Stimulated activated CD4-positive, alpha-beta T cell treated with anti-CD3 and anti-CD28 coated beads, Interleukin-4, amount 100 ng/mL, for 24 hours (primary cell): ENCODE measurements at places on chromosomes 2 and 18.

DNA sequence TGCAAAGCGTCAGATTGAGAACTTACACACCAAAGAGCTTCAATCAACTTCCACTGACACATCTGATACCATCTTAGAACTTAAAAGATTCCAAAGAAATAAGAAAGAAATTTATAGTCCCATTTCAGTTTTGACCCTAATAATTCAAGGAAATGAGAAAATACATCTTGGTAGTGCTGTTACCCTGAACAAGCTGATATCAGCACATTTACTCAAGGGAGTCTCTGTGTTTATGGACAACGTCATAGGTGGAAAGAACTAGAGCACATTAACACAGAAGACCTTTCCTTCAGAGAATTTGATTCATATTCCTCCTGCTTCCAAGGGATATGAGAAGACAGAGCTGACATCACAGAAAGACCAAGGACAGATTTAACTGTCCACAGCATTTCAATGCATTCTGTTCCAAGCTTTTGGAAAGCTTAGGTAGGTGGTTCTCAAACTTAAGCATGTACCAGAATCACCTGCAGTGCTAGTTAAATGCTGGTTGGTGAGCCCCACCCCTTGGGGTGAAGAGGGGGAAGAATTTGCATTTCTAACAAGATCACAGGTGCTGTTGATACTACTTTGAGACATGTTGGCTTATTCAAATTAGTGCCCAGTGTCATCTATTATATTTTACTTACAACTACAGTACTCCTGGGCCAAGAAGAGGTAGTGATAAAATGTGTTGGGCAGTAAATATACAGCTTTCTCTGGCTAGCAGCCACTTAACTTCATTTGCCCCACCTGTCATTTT lies 59.8 kb downstream of the LDAH start:
- DNase-seq: no peak

GRCh38 chr2:161836664-161837063 lies 212.4 kb downstream of the SLC4A10 start:
- DNase-seq: no peak

DNA sequence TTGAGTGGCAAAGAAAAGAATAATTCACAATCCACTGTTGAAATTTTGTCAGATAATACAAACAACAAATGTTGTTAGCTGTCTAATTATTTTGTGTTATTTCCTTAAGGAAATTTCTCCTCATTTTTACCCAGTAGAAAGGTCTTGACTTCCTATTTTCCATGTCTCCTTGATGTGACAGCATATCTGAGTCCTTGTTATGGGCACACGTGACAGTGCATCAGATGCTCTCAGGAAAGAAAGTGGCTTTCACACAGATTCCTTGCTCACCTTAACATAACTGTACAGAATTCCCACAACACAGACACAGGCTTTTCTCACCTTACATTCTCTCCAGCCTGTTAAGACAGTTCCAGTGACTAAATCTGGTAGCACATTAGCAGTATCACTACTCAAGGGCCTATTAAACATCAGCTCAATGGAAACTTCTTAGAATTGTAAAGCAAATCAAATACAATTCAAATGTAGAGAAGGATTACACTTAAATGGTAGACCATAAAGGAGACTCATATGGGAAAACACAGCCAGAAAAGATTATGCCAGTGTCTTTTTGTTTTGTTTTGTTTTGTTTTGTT lies 30.2 kb upstream of the GPR55 start:
- no peak for DNase-seq

GRCh38 chr2:218031771-218032257 lies 29.0 kb upstream of the TNS1 start:
- DNase-seq: no peak

DNA sequence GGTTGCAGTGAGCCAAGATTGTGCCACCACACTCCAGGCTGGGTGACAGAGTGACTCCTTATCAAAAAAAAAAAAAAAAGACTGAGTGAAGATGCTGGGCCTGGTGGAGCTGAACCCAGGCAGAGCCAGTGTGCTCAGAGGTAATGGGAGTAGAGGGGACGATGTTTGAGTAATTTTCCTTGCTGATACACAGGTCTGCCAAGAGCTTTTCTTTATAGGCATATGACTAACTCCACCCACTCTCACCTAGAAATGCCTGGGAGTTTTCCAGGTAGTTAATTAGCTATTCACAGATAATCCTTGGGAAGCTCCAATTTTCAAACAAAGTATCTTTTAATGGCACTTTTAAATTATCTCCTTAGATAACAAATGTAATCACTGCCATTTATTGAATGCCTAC lies 33.4 kb upstream of the ACSL3 start:
- no peak for DNase-seq

DNA sequence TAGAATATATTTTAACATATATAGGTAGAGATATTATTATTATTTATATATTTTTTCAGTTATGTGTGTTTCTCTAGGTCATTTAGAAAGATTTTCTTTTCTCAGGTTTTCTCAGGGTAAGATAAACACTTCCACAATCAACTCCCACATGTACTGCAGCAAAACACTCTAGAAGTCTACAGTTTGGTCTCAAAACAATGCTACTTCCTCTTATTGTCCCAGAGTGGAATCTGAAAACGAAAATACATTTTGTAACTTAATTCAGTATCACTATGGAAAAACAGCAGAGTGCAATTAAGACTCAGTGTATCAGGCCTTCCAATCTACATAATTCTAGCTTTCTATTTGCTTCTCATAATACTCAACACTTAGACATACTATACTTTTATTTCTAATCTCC lies 190.1 kb upstream of the SLC35G4 start:
- no peak for DNase-seq

DNA sequence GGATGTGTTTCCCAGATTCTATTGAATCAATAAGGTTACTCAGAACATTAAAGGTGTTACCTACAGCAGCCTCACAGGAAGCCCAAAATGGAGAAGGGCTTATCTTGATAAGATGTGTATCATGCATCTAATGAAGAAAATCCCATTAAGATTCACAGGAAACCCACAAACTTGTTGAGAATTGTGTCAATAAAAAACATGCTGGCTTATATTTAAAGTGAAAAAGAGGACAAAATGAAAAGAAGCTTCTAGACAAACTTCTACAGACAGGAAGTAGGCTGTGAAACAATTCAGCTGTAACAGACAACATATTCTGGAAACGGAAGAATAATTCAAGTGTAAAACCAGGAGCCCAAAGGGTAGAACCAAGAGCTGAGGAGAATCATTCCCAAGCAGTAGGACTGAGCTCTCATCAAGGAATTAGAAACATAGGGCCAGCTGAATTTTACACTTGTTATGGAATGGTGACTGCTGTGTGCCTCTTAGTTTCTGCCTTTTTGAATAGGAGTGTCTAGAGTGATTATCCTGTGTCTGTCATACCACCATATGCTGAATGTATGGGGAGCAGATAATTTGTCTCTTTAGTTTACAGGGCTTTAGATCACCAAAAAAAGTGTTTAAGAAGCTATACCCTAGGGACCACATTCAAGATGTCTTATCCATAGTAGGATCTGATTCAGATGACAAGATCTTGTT lies 9.6 kb downstream of the IMMT start:
- no peak for DNase-seq

DNA sequence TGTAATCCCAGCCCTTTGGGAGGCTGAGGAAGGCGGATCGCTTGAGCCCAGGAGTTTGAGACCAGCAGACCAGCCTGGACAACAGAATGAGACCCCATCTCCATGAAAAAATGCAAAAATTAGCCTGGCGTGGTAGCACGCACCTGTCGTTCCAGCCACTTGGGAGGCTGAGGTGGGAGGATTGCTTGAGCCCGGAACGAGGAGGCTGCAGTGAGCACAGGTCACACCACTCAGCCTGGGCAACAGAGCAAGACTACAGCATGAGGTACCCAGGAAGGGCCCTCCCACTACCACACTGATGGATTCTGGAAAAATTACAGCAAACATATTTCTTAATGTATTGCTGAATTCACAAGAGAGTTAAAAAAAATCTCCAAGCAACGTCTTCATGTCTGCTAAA lies 56.3 kb upstream of the HPCAL1 start:
- no peak for DNase-seq

DNA sequence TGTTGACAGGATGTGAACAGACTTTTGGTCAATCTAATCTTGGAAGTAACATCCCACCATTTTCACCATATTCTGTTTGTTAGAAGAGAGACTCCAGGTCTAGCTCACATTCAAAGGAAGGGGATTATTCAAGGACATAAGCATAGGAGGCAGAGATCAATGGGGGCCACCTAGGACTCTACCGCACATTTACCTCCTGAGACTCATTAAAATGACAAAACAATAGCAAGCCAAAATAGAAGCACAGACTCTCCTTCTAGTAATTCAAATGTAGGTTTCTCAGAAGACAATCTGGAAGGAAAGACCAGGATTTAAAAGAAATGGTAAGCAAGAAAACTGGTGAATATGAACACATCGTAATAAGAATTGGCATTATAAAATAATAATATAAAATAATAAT lies 156.4 kb upstream of the KYNU start:
- DNase-seq: no peak

DNA sequence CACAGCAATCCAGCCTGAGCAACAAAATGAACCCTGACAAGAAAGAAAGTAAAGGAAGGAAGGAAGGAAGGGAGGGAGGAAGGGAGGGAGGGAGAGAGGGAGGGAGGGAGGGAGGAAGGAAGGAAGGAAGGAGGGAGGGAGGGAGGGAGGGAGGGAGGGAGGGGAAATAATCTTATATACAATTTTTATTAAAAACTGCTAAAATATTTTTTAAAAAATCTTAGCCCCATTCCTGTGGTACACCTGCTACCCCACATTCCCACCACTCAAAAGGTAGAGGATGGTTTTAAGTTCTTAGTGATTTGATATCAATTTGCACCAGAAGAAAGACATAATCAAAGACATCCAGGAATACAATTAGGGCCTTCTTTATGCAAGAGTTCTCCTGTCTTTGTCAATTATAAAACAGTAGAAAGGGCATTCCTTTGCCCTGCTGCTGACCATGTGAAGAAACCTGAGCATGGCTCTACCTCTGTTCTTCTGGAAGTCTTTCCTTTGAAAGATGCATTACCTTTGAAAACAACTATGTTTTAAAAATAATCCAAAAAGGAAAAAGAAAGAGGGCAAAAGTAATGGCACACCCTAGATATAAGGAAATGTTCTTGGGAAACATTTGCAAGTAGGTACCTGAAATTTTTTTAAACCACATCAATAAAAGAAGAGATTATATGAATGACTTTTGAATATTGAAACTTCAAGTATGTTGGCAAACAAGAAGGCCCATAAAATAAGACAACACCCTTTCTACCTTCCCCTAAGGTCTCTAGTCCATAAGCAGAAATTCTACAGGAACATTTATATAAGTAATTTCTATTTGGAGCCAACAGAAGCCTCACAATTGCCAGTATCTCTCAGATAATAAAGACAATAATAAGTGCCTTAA lies 33.7 kb upstream of the ACVR2A start:
- no peak for DNase-seq

GRCh38 chr2:148876595-148877402 lies 1.8 kb downstream of the KIF5C start:
- peak; percentile 56 for DNase-seq

- no peak for DNase-seq
Measured at GRCh38 chr2:38108907-38109731, 33.2 kb upstream of the CYP1B1 start.

- DNase-seq: no peak
Measured at GRCh38 chr2:121255358-121255757, 29.6 kb downstream of the TFCP2L1 start.

DNA sequence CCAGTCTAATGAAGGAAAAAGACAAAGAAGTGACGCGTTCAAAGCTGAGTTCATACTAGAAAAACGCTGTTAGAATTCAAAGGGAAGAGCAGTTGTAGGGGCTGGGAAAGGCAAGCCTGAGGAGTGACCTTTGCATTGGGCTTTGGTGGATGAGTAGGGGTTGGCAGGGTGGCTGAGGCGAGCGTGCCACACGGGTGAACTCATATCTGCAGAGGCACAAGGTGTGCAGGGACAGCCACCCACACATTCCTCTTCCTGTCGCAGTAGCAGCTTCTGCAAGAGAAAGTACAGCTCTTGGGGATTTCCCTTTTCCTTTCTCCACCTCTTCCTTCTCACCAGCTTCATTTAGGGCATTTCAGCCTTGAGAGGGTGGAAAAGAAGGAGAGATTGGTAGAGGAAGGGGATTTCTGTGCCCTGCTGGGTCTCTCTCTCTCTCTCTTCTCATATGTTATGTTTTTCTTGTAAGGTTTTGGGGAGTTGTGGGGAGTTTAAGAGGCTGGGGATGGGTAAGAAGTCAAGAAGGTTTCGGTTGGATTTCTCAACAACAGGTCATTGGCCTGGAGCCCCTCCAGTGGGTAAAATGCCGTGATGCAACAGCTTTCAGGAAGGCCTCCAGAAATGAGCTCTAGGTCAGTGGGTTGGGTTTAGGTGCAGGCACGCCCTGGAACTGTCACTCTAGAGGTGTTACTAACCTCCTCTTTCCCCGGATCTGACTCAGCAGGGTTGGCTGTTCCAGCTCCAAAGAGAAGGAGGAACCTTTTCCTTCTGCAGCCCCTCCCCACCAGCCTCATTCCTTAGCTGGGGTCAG lies 40.1 kb downstream of the ODC1 start:
- DNase-seq: peak; percentile 74

DNA sequence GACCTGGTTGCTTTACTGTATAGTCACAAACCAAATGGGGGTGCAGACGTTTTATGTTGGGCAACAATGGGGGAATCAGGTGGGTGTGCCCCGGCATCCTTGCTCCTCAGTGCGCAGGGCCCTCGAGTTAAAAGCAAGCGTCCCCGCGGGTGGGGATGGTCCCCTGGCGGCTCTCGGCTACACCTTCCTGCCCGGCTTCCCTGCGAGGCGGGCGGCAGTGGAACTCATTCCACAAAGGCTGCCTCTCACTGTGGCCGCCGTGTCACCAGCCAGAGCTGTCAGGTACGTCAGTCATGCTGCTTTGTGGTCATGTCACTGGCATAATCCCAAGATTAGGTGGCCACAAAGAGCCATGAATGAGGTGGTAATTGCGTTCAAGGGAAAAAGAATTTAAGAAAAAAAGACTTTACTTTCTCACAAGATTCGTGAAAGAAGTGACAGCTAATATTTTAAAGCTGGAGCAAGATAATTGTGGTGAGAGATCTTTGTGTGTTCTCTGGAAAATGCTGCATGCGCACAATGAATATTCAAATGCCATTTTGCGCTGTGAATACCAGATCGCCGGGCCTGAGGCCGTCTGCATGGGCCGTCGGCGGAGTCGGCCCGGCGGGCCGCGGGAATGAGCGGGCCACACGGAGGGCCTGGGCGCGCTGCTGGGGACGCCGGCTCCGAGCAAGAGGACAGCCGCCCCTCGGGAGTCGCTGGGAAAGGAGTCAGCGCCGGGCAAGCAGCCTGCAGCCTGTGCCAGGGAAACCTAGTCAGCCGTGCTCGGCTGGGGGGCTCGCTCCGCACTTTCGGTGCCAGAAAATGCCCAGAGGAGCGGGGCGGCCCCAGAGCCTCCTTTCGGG lies 82.3 kb upstream of the LDLRAD4 start:
- DNase-seq: peak; percentile 46

DNA sequence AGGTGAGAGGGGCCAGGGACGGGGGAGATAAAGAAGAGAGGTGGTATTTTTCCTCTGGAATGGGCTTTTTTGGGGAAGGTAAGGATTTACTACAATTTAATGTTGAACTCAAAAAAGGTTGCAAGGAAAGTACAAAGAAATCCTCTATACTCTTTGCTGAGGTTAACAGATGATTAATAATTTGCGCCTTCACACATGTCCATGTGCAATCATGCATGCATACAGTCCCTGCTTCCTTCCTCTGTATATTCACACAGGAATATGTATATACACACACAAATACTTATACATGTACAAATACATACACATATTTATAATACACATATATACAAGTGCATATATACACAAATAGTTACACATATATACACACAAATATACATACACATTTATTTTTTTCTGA lies 193.4 kb downstream of the NBAS start:
- DNase-seq: no peak

GRCh38 chr2:118903551-118904479 lies 38.2 kb upstream of the MARCO start:
- DNase-seq: no peak
